Posterior vena cava (tissue), 2 donors: ENCODE measurements at places on chromosomes 11 and 22.
A peak's percentile ranks its signal among the peaks of the same experiment; 100 is the strongest.

GRCh38 chr11:20250644-20251247 lies 90.5 kb upstream of the DBX1 start:
- no peak for DNase-seq

GRCh38 chr22:31866918-31867317 lies 77.4 kb upstream of the YWHAH start:
- no peak for DNase-seq

- no peak for DNase-seq
Measured at GRCh38 chr11:71527576-71528210, 626 bp downstream of the KRTAP5-7 start.

DNA sequence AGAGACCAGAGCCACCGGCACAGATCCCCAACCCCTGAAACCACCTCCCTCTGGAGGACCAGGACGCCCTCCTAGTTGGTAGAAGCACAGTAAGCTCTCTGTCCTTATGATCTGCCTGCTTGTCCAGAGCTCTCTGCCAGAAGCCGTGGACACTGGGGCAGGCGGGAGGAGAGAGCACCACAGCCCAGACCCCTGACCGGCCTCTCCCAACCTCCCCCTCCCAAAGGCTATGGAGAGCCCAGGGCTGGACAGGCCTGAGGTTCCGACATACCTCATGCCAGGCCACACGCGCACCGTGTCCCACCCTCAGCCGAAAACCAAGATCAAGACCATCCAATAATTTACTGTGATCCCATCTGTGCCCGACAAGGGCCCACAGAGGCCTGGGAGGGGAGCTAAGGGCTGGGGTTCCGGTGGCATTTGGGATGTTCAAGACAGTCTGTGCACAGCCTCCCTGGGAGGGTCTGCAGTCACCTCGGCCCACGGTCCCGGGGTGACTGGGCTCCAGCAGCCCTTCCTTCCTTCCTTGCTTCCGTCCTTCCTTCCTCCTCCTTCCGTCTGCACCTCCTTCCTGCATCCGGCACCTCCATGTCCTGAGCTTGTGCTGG lies 3.4 kb downstream of the HRAS start:
- no peak for DNase-seq

DNA sequence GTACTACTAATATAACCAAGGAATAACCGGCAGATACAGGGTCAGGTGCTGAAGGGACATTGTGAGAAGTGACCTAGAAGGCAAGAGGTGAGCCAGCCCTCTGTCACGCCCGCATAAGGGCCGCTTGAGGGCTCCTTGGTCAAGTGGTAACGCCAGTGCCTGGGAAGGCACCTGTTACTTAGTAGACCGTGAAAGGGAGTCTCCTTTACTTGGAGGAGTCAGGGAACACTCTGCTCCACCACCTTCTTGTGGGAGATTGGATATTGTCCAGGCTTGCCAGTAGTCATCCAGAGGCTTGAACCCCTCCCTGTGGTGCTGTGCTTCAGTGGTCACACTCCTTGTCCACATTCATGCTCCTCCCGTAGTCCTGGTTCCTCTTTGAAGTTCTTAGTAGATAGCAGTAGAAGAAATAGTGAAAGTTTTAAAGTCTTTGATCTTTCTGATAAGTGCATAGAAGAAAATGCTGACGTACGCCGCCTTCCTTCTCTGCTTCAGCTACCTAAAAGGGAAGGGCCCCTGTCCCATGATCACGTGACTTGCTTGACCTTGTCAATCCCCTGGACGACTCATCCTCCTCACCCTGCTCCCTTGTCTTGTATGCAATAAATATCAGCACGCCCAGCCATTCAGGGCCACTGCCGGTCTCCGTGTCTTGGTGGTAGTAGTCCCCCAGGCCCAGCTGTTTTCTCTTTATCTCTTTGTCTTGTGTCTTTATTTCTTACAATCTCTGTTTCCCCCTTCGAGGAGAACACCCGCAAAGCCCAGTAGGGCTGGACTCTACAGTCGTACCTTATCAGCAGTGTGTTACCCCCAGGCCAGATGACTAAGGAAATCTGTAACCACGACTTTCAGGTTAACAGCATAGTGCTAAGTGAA lies 6.1 kb downstream of the NUP50 start:
- no peak for DNase-seq

DNA sequence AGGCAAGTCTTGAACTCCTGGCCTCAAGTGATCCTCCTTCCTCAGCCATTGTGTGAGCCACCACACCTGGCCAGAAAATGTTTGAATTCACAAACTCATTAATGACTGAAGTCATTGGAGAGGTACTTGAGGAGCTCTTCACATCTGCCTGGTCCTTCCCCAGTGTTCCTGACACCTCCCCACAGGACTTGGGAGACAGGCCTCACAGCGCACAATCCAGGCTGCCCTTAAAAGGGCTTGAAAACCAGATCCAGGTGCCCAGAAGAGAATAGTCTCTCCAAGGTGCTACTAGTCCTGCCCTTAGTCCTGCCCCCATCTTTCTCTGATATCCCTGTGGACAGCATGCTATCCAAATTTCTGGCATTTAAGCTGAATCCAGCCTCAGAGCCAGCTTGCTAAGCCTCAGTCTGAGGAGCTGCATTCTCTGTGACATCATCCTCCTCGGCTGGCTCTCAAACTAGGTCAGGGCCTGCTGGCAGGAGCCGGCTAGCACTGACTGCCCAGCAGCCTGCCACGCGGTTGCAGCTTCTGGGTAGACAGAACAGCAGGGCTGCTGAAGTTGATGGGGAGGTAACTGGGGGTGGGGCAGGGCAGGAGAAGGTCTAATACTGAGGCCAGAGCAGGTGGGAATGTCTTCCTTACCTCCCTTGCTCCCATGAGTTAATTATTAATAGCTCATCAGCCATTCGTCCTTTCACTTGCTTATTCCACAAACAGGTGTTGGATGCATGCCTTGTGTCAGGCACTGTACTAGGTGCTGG lies 35.3 kb upstream of the NECTIN1 start:
- DNase-seq: peak; percentile 85

GRCh38 chr11:114178656-114179055 lies 117.5 kb upstream of the NNMT start:
- no peak for DNase-seq

- DNase-seq: no peak
Measured at GRCh38 chr11:95884802-95885201, 39.1 kb downstream of the MTMR2 start.

DNA sequence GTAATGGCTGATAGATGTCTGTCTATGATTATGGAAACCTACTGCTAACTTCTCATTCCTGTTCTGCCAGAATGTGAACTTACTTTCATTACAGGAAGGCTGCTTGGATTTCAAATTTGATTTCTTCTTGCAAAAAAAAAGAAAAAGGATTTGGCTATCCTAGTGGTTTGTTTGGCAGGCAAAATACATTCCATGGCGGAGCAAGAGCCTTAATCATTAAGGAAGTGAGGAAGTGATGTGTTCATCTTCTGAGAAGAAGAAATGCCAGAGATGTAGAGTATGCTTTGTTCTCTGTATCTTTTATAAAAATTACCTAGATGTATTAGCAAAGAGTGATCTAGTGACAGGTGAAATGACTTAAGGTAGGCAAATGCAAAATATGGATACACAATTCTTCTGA lies 356.3 kb downstream of the SOX6 start:
- no peak for DNase-seq

DNA sequence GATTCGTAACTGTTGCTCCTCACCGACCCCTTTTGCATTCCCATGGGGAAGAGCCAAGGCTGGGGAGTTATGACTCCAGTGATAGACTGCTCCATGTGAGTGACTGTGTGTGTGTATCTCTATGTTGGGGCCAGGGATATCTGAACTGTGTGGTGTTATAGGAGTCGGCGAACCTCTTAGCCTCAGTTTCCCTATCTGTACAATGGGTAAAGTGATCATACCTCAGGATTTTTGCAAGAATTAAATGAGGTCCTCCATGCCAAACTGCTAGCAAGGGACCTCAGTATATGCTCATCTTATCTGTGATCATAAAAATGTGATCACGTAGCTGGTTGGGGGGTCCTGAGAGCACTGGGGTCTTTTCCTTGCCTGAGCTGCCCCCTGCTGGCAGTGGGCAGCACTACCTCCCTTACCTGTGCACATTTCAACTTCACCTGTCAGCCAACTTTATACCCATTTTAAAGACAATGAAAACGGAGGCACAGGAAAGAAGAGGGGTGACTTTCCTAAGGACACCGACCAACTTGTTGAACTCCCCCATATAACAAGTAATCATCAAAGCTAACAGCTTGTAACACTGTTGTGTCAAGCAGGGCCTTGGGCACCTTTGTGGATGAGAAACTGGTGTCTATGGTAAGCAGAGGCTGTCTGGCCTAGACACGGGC lies 1.4 kb upstream of the DPP3 start:
- DNase-seq: no peak

- peak; percentile 30 for DNase-seq
Measured at GRCh38 chr22:30873661-30874060, 94.9 kb downstream of the MORC2 start.

GRCh38 chr11:20277014-20277413 lies 86.5 kb upstream of the HTATIP2 start:
- no peak for DNase-seq

GRCh38 chr11:95832763-95833162 lies 42.5 kb downstream of the CEP57 start:
- DNase-seq: no peak

DNA sequence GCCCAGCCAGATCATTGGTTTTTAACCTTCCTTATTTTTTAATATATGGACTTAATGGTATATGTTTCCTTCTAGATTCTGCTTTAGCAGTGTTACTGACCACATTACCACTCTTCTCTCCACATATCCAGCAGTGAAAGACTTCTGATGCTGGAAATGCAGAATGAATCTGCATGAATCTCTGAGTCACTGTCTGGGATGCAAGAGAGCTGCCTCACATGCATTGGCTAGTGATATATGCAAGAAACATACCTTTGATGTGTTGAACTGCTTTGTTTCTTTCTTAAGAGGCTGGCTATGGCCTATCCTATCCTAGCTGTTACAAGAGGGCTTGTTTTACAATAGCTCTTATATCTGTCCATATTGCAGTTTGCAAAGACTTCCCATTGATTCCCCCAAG lies 16.6 kb upstream of the AMPD3 start:
- no peak for DNase-seq

DNA sequence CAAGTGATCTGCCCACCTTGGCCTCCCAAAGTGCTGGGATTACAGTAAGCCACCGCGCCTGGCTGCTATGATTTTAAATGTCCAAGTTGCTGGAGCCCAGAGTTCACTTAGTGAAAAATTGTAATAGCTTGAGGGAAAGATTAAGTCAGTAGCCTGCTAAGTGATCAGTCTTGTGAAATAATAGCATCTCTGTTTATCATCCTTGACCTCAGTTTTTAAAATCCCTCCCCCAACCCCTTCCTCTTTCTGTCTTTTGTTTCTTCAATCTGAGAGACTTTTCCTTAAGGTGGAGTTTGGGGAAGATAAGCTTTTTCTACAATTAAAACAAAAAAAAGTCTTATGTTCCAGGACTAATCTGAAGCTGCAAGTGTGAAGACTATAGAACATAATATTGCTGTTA lies 6.4 kb downstream of the HIPK3 start:
- DNase-seq: no peak

GRCh38 chr11:110000850-110001249 lies 92.3 kb upstream of the ZC3H12C start:
- no peak for DNase-seq

DNA sequence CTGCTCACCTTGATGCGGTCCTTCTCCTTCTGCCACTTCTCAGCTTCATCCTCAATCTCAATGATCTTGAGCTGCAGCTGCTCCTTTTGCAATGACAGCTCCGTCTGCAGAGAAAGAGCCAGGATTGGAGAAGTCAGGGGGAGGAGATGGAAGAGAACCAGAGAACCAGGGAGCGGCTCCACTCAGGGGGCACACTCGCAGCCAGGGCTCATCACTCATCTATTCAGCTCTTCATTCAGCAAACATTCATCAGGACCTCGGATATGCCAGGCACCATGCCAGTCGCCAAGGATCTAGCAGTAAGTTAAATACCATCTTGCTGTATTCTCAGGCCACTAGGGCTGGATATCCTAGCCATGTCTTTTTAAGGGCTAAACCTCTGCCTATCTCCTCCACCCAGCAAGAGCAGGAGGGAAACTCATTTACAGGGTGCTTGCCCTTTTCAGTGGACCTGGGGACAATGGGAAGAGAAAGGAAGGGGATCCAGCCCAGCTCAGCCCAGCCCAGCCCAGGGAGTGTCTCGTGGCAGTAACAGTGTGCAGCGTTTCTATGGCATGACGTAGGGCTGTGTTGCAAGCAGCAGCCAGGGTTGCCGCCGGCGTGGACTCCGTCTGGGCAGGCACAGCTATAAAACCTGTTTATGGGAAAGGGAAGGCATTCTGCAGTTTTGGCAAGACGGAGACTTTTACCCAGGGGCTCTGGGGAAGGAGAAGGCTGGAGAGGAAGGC lies 9.4 kb downstream of the TRIM29 start:
- DNase-seq: peak; percentile 90

GRCh38 chr22:50087646-50088045 lies 2.2 kb upstream of the MOV10L1 start:
- DNase-seq: no peak

GRCh38 chr22:44783581-44783980 lies 31.2 kb downstream of the ARHGAP8 start:
- DNase-seq: no peak
